ENCODE measurements at places on chromosomes 7 and 10.

DNA sequence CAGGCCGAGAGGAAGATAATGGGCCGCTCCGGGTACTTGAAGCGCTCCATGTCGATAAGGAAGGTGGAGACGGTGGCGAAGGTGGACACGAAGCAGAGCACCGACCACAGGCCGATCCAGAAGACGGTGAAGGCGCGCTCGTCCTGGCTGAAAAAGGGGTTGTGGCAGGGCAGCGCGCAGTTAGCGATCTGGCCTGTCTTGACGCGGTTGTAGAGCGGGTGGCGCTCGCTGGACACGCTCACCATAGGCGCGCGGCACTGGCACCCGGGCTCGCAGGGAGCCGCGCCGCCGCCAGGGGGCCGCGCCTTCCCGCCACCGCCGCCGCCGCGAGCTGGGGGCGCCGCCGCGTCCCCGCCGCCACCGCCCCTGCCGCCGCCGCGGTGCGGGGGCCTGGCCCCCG lies 1.6 kb downstream of the FZD8 start:
- DNase-seq: peak; percentile 22

DNA sequence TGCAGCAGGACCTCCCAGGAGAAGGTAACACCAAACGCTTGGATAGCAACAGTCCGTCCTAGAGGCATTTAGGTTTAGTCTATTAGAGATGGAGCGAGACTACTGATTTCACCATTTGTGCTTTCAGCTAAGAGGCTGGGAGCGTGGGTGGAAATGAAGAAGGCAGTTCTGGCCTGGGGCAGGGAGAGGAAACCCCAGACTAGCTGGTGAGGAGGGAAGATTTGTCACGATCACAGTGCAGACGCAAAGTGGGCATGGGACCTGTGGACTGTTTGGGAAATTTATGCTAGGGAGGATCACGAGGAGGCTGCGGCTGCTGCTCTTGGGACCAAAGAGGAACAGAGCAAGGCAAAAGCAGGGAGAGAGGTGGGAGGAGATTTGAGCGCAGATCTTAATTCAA lies 130.4 kb upstream of the AOAH start:
- DNase-seq: no peak

DNA sequence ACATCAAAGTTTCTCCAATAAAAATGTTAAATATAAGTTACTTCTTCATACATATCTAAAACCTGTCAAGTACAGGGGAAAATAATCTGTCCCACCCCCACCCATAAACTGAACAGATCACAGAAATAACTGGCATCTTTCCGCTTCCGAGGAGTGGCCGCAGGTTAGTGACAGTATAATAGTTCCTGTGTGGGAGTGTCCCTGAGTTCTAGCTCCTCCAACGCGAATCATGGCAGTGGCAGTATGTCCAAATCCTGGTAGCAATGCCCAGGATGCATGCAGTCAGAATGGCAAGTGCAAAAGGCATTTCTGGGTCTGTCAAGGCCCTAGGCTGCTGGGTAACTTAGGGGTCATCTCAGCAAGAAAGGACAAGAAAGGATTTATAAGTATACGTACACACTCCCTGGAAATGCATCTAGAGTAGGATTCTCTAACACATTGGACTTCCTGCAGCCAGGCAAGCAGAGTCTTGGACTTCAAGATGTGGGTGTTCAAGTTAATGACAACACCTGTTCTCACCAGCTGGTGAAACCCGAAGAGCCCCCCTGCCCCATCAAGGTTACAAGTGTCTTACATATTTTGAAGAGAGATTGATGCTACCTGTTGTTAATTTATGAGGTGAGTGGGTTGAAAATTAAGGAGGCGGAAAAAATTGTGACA lies 94.4 kb upstream of the COL1A2 start:
- DNase-seq: no peak

GRCh38 chr7:27478084-27478483 lies 184.6 kb downstream of the HIBADH start:
- DNase-seq: no peak

DNA sequence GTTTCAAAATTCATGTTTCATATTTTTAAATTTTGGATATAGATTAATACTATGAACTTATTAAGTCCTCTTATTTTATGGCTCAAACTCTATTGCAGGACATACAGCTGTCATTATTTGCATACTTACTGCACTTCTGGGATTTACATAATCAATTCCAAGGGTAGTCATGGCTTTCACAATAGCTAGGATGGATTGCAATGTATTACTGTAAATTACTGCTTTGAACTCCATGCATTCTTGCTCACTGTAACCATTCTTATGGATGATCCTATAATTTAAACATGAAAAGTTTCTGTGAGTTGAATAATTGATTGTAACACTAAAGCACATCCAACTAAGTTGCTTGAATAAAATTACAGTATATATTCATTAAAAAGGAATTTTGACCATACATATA lies 23.5 kb downstream of the GNAT3 start:
- no peak for DNase-seq

GRCh38 chr7:1758028-1758858 lies 88.2 kb downstream of the ELFN1 start:
- DNase-seq: no peak

DNA sequence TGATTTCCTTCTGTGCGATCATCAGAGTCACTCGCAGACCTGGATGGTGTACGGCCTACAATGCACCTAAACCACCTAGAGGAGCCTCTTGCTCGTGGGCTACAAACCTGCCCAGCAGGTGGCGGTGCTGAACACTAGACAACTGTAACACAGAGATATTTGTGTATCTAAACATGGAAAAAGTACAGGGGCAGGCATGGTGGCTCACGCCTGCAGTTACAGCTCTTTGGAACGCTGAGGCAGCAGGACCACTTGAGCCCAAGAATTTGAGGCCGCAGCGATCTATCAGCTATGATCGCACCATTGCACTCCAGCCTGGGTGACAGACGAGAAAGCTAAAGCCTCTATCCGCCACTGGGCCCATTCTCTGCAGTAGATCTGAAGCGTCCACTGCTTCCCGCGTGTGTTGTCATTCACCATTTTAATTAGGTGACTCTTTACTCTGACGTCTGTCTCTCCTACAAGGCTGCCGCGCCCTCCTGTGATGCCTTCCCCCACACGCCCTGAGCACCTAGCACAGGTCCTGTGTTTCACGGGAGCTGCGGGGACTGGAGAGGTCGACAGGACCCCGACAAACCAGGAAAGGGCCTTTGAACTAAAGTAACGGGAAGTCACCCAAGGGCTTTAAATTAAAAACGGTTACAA lies 774 bp downstream of the TUBGCP2 start:
- no peak for DNase-seq

DNA sequence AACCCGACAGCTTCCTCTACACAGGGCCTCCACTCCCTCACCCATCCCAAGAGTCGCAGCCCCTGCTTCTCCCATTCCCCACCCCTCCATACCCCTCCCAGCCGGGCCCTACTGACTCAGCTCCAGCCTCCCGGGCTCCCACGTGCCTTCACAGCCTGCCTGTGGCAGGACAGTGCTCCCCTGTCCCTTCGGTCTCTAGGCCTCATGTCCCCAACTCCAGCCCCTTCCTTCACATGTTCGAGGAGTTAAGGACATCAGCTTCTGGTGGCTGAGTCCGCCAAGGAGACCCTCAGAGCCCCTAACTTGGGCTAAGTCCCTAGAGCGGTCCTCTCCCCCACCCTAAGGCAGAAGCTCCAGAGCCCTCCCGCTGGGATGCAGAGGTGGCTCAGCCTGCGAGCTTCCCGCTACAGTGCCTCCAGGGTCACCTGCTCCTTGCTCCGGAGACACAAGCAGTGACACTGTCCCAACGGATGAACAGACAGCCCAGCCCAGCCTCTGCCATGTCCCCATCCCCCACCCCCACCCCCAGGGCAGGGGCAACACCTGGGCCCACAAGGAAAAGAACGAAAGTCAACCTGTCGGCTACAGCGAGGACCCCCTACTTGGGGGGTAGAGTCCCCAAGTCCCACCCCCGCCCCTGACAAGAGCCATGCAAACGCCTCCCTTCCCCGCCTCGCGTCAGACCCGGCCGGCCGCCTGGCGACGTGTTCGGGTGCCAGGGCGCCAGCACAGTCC lies 716 bp downstream of the SMARCD3 start:
- DNase-seq: no peak
